Esophagus squamous epithelium (tissue), 5 donors: ENCODE measurements at places on chromosomes 7 and 10.

DNA sequence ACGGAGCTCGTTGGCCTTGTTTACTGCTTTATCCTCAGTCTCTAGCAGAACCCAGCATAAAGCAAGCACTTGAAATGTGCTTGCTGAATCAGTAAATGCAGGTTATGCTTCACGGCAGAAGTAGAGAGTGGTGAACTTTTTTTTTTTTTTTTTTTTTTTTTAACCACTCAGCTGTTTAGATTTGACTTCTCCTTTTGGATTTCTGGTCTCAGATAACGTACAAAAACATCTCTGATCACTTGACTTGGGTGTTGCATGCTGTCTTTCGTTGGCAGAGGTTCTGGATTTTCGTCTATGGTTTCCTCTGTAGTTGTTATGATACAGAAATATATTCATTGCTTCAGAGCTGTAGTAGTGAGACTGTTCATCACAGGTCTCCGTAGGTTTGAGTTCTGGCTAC lies 242.5 kb upstream of the HABP2 start:
- DNase-seq, result no peak
- no peaks in the 10 kb centered on the region for H3K4me1 ChIP-seq
- H3K27me3 ChIP-seq, result no peaks in the 10 kb centered on the region
- H3K27ac ChIP-seq, result no peak overlapping the region
- no peak overlapping the region for H3K4me3 ChIP-seq

- no peaks in the 10 kb centered on the region for H3K27me3 ChIP-seq
- no peak overlapping the region for H3K4me3 ChIP-seq
- H3K36me3 ChIP-seq, result no peaks in the 10 kb centered on the region
Observed at GRCh38 chr7:47039904-47040303, 542.0 kb downstream of the TNS3 start.

DNA sequence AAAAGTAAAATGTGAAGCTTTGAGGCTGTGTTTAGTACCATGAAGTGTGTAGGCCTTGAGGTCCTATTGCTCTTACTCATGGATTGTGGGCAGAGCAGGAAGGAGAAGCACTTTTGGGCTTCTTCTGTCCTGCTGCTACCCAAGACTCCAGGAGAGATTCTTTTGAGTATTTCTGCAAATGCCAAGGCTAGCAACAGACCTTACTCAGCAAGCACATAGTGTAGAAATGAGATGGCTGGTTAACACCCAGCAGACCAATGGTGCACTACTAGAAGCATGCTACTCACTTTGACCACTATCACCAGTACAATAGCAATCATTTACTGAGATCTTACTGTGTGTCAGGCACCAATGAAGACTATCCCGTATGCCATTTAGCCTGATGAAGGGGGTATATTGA lies 3.2 kb downstream of the PLPP4 start:
- H3K27me3 ChIP-seq, result peaks cover 71% of the 10 kb centered on the region
- DNase-seq, result no peak
- peaks cover 7% of the 10 kb centered on the region for H3K4me1 ChIP-seq

GRCh38 chr7:17320657-17321056 lies 22.2 kb downstream of the AHR start:
- DNase-seq, result no peak
- H3K4me3 ChIP-seq, result no peak overlapping the region
- no peaks in the 10 kb centered on the region for H3K36me3 ChIP-seq
- no peaks in the 10 kb centered on the region for H3K27me3 ChIP-seq

DNA sequence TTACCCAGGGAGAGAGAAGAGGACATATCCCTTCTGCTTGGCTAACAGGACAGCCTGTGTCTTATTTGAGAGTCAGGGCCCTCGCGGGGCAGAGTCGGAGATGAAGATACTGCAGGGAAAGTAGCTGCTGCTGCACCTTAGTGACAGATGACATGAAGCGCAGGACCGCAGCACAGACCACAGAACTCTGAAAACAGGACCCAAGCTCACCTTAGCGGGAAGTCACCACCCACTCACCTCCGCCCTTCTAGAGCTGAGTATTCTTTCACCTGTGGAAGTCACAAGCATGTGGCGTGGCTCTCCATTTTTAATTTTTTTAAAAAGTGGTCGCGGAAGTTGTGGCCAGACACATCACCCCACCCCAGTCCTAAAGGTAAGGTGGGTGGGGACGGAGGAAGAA lies 191.4 kb downstream of the FAM107B start:
- H3K27me3 ChIP-seq, result no peaks in the 10 kb centered on the region
- peaks cover 10% of the 10 kb centered on the region for H3K4me1 ChIP-seq
- H3K27ac ChIP-seq, result no peak overlapping the region
- DNase-seq, result no peak
- no peaks in the 10 kb centered on the region for H3K36me3 ChIP-seq

- H3K27me3 ChIP-seq, result no peaks in the 10 kb centered on the region
- H3K4me3 ChIP-seq, result no peak overlapping the region
- no peak for DNase-seq
- H3K4me1 ChIP-seq, result no peaks in the 10 kb centered on the region
- no peak overlapping the region for H3K27ac ChIP-seq
Observed at GRCh38 chr10:1589257-1589656, 148.1 kb downstream of the ADARB2 start.

DNA sequence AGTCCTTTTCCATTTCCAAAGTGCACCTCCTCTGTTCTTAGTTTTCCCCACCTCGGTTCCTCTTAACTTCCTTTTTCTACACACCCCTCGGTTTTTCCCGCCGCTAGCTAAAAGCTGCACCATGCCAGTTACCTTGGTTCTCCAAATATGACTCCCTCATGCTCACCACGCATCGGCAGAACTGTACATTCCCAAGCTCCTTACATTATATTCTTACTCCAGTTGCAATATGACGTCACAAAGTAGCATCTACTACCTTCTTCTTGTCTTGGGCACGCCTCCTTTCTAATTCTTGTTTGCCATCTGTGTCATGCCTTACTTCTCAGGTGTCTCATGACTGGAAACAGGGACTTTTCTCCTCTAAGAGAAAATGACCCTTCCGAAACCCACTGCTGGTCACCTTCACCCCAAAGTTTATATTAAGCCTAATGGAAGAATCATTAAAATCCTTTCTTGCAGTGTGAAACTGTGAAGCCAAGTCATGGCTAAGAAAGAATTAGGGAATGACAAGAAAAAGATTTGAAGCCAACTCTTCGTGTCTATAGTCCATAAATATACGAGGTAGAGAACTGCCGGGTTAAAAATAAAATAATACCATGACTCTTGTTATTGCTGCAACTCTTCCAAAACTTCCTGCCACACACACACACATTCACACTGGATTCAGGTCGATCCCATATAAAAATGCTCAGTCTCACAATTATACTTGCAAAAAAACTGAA lies 1.7 kb downstream of the ESYT2 start:
- peak overlapping the region; percentile 96 for H3K4me3 ChIP-seq
- H3K27ac ChIP-seq, result peak overlapping the region; percentile 93
- H3K27me3 ChIP-seq, result no peaks in the 10 kb centered on the region
- peaks cover 13% of the 10 kb centered on the region for H3K4me1 ChIP-seq

DNA sequence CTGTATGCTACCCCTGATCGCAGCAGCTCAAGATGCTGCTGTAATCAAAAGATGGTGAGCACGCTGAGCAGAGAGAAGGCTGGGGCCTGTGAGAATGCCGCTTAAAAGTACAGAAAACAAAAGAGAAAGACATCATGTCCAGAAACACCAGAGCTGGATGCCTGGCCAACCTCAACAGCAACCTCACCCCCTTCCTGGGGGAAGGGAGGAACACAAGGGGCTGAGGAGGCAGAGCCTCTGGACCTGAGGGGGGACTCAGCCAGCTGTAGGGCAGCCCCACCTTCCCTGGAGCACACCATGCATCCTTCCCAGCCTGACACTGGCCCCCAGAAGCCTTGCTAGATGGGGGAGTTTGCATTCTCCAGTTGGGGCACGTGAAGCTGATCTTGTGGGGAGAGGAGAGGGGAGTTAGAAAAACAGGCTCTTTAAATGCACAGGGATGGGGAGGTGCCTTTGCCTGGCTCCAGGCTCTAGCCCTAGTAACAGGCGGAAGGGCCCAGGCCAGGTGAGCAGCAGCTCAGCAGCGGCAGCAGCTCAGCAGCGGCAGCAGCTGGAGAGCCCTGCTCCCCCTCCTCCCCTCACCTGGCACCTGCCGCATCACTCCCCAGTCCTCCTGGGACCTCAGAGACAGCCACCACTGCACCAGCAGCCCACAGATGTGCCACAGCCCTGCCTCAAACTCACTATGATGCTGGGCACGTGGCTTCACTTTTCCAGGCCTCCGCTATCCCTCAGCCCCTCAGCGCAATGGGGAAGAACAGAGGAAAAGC lies 156.3 kb downstream of the NEURL1 start:
- H3K27ac ChIP-seq, result peak overlapping the region; percentile 67
- DNase-seq, result no peak
- H3K36me3 ChIP-seq, result no peaks in the 10 kb centered on the region

- H3K4me3 ChIP-seq, result no peak overlapping the region
- no peaks in the 10 kb centered on the region for H3K36me3 ChIP-seq
- no peak for DNase-seq
- H3K27me3 ChIP-seq, result no peaks in the 10 kb centered on the region
- H3K27ac ChIP-seq, result no peak overlapping the region
- no peaks in the 10 kb centered on the region for H3K4me1 ChIP-seq
Observed at GRCh38 chr10:9709849-9710248, 1307.8 kb upstream of the CELF2 start.

GRCh38 chr7:1697499-1698125 lies 27.5 kb downstream of the ELFN1 start:
- no peaks in the 10 kb centered on the region for H3K36me3 ChIP-seq
- no peak for DNase-seq
- H3K27ac ChIP-seq, result no peak overlapping the region
- H3K27me3 ChIP-seq, result no peaks in the 10 kb centered on the region

DNA sequence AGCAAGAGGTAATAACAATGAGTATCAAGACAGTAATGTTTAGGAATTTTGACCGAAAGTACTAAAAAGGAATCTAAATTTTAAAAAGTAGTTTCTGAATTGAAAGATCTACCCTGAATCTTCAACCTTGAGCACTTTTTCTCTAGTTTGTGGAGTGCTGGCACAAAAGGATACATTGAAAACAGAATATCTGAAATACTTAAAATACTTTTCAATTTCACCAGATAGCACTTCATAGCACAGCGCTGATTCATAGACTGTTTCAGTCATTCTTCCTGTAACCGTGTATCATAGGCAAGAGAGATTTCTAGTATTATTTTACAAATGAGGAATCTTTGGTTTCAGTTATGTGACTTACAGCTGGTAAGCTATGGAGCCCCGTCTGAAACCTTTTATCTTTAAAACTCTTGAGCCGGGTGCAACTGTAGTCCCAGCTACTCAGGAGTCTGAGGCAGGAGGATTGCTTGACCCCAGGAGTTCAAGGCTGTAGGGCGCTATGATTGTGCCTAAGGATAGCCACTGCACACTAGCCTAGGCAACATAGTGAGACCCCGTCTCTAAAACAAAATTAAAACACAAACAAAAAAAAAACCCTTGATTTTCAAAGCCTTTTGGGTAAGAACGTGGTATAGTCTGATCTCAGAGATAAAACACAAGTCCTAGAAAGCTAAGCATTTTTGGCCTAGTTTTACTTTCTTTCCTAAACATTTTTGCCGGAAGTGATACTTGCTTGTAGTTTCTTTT lies 35.1 kb downstream of the FHIP2A start:
- no peaks in the 10 kb centered on the region for H3K36me3 ChIP-seq
- DNase-seq, result no peak
- H3K27ac ChIP-seq, result no peak overlapping the region
- no peaks in the 10 kb centered on the region for H3K27me3 ChIP-seq

GRCh38 chr10:132420981-132421846 lies 24.2 kb downstream of the PWWP2B start:
- H3K27ac ChIP-seq, result peak overlapping the region; percentile 77
- H3K27me3 ChIP-seq, result no peaks in the 10 kb centered on the region
- no peak for DNase-seq
- peaks cover 89% of the 10 kb centered on the region for H3K4me1 ChIP-seq
- H3K36me3 ChIP-seq, result no peaks in the 10 kb centered on the region

DNA sequence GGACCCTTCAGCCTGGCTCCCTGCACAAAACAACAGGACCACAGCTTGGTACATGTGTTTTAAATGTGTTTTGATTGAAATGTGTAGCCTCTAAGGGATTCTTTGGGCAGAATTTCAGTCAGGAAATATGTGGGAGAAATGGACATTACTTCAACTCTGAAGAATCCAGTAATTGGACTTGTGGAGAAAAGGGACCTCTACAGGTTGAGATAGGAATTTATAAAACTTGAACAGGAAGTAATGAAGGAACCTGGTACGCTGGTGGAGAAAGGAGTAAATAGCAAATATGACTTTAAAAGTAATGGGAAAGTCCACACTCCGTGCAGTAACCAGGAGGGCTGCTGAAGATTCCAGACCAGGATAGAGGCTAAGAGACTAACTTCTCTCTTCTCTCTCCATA lies 220.5 kb downstream of the LHFPL3 start:
- no peak overlapping the region for H3K4me3 ChIP-seq
- no peaks in the 10 kb centered on the region for H3K27me3 ChIP-seq
- no peaks in the 10 kb centered on the region for H3K36me3 ChIP-seq
- no peaks in the 10 kb centered on the region for H3K4me1 ChIP-seq
- no peak overlapping the region for H3K27ac ChIP-seq
- no peak for DNase-seq

GRCh38 chr10:132545659-132546367 lies 8.2 kb downstream of the INPP5A start:
- no peak overlapping the region for H3K27ac ChIP-seq
- H3K4me3 ChIP-seq, result no peak overlapping the region
- no peaks in the 10 kb centered on the region for H3K27me3 ChIP-seq

GRCh38 chr7:88859288-88859687 lies 63.8 kb upstream of the TEX47 start:
- no peaks in the 10 kb centered on the region for H3K27me3 ChIP-seq
- no peak overlapping the region for H3K4me3 ChIP-seq
- DNase-seq, result no peak
- H3K4me1 ChIP-seq, result no peaks in the 10 kb centered on the region

DNA sequence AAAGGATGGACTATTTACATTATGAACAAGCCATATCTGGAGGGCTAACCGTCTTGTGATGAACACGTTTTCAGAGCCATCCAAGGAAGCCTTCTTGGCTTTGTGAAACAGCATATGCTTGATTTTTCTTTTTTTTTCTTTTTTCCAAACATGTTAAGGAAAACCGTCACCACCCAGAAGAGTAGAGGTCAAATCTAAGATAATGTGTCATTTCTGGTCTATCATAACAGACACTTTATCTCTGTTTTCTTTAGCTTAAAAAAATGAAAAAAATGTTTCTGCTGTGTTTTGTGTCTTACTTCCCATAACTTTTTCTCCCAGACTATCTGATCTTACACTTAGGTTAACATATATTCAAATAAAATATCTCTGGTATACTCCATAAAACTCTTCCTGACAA lies 76.1 kb upstream of the DGKB start:
- H3K36me3 ChIP-seq, result no peaks in the 10 kb centered on the region
- H3K4me3 ChIP-seq, result no peak overlapping the region
- H3K27ac ChIP-seq, result no peak overlapping the region
- no peaks in the 10 kb centered on the region for H3K27me3 ChIP-seq
- DNase-seq, result no peak

- no peak for DNase-seq
- peaks cover 7% of the 10 kb centered on the region for H3K4me1 ChIP-seq
- H3K4me3 ChIP-seq, result no peak overlapping the region
- H3K27me3 ChIP-seq, result no peaks in the 10 kb centered on the region
- no peak overlapping the region for H3K27ac ChIP-seq
Observed at GRCh38 chr10:28737096-28737495, 59.8 kb downstream of the BAMBI start.

GRCh38 chr10:132663666-132664365 lies 122.1 kb downstream of the NKX6-2 start:
- no peak for DNase-seq
- peaks cover 16% of the 10 kb centered on the region for H3K4me1 ChIP-seq
- no peaks in the 10 kb centered on the region for H3K36me3 ChIP-seq
- no peak overlapping the region for H3K27ac ChIP-seq
- no peak overlapping the region for H3K4me3 ChIP-seq
